ENCODE measurements at places on chromosomes 5 and 9.

DNA sequence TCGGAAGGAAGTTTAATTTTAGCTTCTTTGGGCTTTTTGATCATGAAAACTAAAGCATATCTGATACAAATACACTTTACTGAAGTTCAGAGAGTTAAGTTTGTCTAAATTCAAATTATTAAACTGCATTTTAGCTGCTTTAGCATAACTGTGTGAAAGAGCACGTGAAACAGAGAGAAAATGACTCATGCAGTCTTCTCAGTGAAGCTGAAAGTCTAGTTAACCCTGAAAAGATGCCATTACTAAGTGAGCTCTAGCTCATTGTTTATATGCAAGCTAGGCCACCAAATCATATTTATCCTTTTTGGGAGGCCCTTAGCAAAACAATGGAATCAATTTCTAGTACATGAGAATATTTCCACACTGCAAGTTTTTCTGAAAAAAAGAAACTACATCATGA, 27.6 kb downstream of the TPD52L3 start:
- no peak for DNase-seq

DNA sequence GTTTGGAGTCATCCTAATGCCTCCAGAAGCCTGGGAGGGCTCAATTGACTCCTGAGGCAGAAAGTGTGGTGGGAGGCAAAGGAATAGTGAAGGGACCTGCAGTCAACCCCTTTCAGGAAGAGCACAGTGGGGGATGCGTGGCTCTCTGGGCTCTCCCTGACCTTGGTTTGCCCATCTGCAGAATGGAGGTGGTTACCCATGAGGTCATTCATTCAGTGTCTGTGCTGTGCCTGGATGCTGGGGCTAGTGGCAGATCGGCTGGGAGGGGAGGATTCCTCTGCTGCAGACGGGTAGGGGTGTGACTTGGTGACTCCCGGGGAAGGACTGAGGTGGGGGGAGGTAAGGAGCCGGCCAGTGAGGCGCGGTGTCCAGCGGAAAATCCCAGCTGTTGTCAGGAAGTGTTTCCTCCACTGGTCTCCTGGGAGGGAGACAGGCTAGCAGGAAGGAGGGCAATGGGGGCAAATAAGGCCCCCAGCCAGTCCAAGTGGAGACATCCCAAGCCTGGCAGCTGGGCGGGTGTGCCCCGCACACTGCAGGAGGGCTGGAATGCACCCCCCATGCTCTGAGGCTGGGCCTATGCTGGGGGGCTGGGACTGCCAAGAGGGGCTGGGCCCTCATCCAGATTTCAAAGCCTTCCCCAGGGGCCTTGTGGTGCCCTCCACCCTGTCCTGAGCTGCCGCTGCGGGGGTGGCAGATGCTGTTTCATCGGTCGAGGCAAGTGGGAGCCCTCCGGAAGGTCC, 10.9 kb downstream of the CXXC5 start:
- peak; percentile 53 for DNase-seq

- DNase-seq, result no peak
Observed at GRCh38 chr9:92807031-92807756, 42.6 kb upstream of the BICD2 start.

- no peak for DNase-seq
Observed at GRCh38 chr5:102595332-102595731, 96.5 kb upstream of the SLCO6A1 start.

- no peak for DNase-seq
Observed at GRCh38 chr5:44538797-44539601, 149.8 kb upstream of the FGF10 start.

GRCh38 chr5:170403675-170404074, 14.5 kb upstream of the KCNMB1 start:
- no peak for DNase-seq

- DNase-seq, result no peak
Observed at GRCh38 chr5:6311568-6312501, 66.5 kb downstream of the MED10 start.

- DNase-seq, result no peak
Observed at GRCh38 chr9:93693129-93693528, 116.7 kb downstream of the PHF2 start.

GRCh38 chr9:24552526-24553182, 7.0 kb upstream of the IZUMO3 start:
- no peak for DNase-seq

DNA sequence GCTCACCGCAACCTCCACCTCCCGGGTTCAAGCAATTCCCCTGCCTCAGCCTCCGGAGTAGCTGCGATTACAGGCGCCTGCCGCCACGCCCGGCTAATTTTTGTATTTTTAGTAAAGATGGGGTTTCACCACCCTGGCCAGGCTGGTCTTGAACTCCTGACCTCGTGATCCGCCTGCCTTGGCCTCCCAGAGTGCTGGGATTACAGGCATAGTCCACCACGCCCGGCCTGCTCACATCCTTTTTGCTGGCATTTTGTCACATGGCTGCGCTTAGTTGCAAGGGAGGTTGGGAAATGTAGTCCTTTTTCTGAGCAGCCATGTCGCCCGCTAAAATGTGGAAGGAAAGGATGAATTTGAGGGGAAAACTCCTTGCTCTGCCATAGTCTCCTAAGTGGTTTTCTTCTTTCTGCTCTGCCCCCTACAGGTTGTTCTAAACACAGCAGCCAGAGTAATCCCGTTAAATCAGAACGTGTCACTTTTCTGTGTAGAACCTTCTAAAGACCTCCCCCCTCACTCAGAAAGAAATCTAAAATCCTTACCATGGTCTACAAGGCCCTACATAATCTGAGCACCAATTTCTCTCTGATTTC, 57.8 kb upstream of the HSPA9 start:
- peak; percentile 4 for DNase-seq

DNA sequence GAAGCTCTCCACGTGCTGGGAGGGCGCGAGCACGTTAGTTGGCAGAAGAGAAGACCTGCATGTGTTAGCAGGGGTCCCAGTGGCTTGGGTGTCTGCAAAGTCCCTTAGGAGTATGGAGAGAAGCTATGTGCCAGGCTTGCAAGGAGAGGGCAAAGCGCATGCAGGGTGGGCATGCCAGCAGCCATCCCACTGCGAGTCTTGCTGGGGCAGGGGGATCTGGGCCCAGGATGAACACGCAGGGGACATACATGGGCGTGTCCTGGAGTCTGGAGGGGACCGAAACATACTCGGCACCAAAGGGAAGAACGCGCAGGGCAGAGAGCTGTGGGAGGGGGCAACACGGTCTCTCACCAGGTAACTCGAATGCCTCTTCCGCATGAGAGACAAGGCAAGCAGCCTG, 43.6 kb upstream of the IPPK start:
- DNase-seq, result no peak

GRCh38 chr5:40309851-40310250, 369.9 kb upstream of the PTGER4 start:
- DNase-seq, result no peak

- DNase-seq, result peak; percentile 70
Observed at GRCh38 chr9:133532937-133533668, 1.4 kb upstream of the ADAMTSL2 start.

DNA sequence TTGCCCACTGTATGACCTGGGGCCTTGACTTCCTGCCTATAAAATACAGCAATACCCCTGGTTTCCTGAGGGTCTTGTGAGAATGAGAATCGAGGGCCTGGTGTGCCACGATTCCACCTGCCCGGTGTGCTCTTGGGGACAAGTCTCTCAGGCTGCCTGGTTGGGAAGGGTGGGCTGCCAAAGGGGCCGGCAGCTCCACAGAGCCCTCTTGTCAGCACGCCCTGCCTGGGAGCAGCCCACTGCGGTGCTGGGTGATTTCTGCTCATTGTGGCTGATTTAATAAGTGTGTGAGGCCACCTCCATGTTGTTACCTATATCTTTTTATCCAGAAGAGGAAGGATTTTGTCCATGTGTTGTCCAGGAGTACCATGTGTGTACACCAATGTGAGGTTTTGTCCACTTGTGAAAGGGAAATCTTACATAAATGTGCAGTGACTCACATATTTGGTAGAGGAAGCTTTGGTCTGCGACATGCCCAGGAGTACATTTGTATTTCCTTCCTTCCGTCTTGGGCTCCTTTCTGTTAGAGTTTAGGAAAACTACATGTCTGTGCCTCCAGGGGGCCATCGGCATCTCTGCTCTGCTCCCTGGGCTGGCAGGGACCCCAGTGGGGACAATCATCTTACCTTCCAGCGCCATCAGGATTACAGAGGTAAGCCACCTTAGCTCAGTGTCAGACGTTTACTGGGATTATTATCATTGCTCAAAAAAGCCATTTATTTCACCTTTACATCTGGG, 108.6 kb downstream of the PHF2 start:
- no peak for DNase-seq

- DNase-seq, result no peak
Observed at GRCh38 chr5:172165465-172165864, 22.6 kb downstream of the STK10 start.

DNA sequence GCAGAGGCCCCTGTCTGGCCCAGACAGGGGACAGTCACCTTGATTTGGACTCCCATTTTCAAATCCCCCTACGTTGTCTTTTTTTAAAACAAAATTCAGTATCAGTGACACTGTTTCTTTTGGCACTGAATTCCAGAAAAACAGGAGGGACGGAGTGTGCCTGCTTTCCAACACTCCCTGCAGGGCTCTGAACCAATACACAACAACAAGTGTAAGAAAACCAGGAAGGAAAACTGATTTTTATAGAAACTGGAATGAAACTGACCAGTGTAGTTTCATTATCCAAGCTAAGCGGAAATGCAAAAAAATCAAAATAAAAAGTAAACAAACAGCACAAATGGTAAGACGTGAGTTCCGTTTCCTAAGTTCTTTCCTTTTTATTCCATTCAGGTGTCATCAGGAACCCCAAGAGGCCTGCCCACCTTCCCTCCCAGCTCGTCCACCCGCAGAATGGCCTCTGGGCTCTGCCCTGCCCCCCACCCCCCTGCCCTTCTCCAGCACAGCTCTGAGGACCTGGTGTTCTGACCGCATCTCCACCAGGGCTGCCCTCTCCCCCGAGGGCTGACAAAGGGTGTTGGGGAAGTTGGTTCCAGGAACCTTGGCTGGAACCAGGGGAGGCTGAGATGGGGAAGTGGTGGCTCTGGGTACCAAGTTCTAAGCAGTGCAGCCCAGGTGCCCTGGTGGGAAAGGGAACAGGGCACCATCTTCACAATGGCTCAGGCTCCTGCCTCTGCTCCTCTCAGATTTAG, 73.6 kb downstream of the PSD2 start:
- no peak for DNase-seq

DNA sequence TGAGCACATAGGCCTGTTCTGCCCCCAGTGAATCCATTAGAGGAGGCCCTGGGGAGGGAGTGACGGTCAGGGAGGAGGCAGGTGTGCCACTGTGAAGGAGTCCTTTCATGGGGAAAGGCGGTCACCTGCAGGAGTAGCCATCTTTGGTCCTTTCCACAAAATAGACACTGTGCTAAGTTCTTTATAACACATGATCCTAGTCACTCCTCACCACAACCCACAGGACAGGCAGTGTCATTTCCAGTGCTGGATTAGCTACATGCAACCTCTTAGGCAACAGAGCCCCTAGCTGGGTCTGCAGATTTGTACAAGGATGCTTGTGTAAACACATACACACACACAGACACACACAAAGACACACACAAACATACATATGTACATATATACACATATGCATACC, 18.3 kb downstream of the DOCK2 start:
- no peak for DNase-seq

GRCh38 chr5:52607227-52607824, 180.4 kb upstream of the ITGA1 start:
- no peak for DNase-seq

DNA sequence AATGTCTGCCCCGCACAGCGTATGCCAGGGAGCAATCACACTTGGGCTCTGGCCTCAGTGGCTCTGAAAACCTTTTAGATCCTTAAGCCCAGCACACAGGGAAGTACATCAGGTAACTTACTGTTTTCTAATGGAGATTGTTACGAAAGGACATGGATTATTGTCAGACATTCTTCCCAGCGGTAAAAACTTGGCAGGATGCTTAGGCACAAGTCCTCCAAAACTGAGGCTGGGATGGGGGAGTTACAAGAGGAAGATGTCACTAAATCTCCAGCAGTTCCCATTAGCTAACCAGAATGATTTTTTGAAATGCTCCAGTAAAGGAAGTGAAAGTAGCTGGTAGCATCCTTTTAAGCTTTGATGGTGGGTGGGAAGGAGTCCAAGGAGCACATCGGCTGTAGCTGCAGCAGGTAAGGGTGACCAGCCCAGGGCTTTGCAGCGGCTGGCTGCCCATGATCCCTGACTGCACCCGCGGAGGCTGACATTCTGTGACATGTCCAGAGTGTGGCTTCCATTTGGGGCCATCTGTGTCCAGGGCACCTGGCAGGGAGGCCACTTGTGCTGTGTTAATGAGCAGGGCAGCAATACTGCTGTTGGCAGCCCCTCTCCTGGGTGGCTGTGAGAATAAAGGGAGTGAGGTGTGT, 165.8 kb downstream of the GADD45G start:
- no peak for DNase-seq

DNA sequence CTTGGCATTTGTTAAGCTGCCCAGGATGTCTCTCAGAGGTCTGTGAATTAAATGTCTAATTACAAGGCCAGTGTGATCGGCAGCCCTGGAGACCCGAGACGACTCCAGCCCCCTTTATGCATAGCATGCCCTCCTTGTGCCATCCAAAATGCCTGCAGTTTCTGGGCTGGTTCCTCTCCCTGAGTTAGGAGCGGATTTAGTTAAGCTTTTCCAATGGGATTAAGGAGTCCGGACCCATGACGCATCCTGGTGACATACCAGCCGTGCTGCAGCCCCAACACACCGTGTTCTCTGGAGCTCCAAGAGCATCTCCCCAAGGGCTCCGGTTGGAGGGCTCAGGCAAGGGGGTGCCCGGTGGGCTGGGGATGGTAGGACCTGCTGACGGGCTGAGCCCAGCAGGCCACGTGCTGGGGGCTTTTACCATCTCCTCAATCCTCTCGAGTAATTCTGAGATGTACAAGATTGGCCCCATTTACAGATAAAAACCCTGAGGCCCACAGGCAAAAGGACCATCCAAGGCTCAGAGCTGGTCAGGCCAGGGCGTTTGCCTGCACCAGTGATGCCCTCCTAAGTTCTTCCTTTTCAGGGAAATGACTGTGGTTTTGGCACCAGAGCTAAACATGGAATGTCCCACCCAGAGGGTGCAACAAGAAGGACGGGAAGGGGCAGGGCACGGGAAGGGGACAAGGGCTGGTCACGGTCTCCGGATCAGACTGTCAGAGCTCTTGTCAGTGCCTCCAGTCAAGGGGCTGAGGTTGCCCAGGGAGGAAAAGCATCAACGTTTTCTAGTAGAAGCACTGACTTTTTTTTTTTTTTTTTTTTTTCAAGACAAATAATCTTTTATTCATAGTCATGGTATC, 82.6 kb upstream of the PHYKPL start:
- DNase-seq, result no peak

- DNase-seq, result no peak
Observed at GRCh38 chr9:128233817-128234406, 30.7 kb downstream of the DNM1 start.

DNA sequence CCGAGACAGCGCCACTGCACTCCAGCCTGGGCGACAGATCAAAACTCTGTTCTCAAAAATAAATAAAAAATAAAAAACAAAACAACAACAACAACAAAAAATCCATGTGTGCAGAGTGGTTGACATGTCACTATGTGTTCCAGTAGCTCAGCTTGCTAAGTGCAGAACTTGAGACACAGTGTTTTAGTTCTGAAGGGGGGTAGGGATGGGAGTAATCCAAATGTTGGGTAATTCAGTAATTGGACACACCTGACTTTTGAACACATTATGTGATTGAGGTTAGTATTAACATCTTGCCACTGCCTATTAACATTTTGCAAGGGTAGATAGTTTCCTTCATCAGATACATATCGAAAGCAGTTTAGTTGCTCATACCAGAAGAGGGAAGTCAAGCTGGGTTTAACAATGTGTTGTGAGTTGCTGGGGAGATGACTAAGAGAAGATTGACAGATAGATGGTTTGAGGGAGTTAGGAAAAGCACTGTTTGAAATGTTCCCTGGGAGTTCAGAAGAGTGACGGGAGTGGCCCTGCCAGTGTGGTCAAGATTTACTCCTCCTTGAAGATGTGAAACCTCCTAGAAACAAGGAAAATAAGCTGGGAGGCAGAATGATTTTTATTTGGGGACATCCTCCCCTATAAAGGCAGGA, 928 bp downstream of the HACD4 start:
- no peak for DNase-seq

Measured in NCI-H1694 (cell line).